ENCODE measurements at places on chromosomes 2 and 18.

- no peak for DNase-seq
Measured at GRCh38 chr18:79546781-79547272, 132.8 kb upstream of the CTDP1 start.

DNA sequence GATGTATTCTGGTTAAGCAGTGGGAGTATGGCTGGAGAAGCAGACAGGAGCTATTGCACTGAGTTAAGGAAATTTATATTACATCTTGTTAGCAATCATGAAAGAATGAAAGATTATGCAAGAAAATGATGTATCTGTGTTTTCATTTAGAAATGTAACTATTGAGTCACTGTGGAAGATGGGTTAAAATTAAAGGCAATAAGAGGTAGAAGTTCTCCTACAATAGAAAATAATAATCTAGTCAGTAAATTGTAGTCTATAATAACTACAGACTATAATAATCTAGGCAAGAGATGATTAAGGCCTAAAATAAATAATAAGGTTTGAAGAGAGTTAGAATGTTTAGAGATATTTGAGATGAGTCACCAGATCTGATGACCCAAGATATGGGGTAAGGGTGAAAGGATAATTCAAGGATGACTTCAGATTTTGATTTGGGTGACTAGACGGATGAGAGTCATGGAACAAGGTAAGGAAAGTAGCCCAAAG, 371.9 kb upstream of the KCNH7 start:
- DNase-seq, result no peak

DNA sequence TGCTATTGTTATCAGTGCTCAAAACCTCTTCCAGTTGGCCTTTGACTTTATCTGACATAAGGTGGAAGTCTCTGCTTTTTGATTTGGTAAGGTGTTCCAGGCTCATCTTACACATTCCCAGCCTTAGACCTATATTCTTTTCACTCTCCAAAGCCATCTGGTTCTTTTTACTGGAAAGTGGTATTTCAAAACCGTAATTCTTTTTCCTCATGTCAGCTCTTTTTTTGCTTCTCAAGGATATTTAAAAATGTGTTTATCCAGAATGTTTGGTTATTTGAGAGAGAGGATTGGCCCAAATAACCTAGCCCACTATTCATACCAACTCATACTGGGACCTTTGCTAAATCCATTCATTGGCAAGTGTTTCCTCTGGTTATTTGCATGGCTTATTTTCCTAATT, 411.2 kb upstream of the PIK3C3 start:
- DNase-seq, result no peak

DNA sequence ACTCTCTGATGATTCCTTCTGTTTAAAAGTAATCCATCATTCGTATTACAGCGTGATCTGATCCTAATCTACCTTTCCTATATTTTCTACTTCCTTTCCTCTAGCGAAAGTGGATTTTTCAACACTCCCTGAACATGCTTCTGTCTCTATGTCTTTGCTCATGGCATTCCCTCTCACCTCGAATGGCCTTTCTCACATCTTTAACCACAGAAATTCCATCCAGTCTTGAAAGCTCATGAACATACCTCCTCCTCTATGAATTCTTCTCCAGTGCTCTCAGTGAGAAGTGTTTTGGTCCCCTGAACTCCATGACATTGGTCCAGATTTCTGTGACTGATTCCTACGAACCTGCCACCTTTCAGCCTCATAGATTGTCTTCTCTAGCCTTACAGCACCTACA, 323.2 kb downstream of the RAD51AP2 start:
- DNase-seq, result no peak

DNA sequence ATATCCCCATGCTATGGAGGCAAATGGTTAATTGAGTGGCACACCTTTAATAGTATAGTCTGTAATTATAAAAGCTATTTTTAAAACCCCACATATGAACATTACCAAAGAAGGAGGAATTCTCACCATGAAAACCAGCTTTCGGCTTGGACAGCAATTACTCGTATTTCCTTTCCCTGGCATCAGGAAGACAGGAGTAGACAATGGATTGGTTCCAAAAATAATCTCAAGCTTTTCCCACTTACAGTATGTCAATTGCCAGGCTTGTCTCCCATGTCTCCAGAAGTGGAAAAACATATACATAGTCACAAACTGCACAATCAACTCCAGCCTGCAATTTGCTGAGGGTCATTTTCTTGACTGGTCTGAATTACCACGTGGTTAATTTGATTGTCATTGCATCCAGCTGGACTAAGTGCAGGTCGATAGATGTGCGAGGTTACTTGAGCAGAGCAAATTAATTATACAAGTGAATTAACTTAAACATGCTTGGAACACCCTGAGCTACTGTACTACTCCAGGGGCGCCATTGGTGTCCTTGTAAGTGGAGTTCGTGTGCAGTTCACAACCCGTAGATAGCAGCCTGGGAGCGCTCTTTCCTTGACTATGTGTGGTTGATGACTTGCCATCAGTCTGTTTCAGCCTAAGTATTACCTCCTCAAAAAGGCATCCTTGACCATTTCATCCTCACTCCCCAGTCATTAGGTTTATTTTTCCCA, 124.3 kb upstream of the PELI1 start:
- no peak for DNase-seq

- no peak for DNase-seq
Measured at GRCh38 chr2:230929381-230930148, 4.5 kb upstream of the GPR55 start.

GRCh38 chr2:218981881-218982585, 3.0 kb downstream of the FEV start:
- DNase-seq, result no peak

DNA sequence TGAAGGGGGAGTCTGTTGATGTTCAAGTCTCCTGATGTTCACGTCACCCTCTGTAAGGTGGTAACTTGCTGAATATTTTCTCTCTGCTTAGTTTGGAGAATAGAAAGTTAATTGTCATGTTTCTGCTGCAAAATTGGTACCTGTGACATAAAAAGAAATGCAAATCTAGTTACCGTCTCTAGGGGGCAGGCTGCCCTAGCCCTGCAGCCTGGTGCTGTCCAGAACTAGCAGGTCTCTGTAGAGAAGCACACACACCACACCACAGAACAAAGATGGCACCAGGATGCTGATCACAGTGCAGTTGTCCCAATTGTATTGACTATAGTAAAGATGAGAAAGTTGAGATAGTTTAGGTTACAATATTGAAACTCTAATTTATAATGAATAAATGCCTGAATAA, 47.0 kb downstream of the SLC9A4 start:
- DNase-seq, result peak; percentile 23

- no peak for DNase-seq
Measured at GRCh38 chr2:86806059-86806857, 15.5 kb upstream of the CD8A start.

DNA sequence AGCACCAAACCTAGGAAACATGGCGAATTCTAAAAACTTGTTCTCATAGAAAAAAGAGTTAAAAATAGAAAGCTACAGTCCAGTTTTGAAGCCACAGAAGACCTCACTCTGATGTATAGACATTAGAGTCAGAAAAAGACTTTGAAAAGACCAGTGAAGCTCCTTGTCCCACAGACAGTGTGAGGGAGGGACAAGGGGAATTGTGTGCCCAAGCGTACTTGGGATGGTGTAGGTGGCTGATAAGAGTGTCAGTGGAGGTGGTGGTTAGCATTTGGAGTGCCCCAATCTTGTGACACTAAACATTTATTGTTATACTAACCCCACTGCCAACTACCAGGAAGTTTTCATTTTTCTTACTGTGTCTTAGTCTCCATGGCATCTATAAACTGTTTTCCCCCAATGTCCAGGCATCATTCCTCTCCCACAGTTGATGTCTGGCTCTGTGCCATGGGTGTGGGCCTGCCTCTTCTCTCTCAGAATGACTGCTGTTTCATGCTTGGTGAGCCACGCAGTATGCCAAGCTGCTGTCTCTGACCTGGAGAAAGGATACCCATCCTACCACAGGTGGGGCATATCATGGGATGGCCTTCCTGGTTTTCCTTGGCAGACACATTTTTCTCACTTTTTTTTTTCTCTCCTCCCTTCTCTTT, 161.4 kb downstream of the RPIA start:
- no peak for DNase-seq

DNA sequence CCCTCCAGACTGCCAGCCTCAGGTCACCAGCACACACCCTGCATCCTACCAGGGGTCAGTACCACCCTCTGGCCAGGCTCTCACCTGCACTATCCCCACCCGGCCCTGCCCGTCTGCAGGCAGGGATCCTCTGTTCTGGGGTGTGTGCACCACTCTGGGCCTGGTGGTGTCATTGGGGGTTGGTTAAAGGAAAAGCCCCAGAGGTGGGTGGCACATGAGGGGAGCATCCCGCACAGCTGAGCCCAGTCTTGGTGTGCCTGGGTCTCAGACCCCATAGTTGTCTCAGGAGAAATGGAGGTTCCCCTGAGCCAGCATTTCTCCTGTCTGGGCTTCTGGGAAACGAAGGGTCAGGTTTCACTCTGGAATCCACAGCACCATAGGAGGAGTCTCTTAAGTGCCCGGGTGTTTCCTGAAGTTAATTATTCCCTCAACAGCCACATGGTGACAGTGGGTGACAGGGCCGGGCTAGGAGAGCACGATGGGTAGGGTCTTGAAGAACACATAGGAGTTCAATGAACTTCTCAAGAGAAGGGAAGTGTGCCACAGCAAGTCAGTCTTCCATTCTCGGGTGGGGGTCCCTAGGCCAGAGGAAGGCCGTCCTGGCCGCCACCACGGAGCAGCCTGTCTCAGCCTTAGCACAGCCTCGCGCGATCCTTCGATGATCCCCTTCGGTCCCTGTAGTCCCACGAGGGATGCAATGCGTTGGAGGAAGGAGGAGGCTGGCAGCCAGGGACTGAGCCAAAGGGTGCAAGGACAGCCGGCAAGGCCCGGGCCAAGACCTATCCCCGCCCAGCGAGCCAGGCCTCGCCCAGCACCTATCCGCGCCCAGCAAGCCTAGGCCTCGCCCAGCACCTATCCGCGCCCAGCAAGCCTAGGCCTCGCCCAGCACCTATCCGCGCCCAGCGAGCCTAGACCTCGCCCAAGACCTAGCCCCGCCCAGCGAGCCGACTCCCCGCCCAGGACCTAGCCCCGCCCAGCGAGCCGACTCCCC, 1.1 kb upstream of the FARP2 start:
- DNase-seq, result no peak

GRCh38 chr18:5061785-5062184, 135.3 kb downstream of the AKAIN1 start:
- no peak for DNase-seq

GRCh38 chr2:216539791-216540241, 41.2 kb downstream of the RPL37A start:
- DNase-seq, result no peak

GRCh38 chr2:176643646-176644045, 374.4 kb downstream of the MTX2 start:
- DNase-seq, result no peak

GRCh38 chr2:216833061-216833460, 26.8 kb downstream of the TNP1 start:
- DNase-seq, result no peak

- no peak for DNase-seq
Measured at GRCh38 chr2:48439102-48439501, 90.9 kb upstream of the STON1 start.

GRCh38 chr2:74538881-74539339, 9.2 kb downstream of the HTRA2 start:
- DNase-seq, result peak; percentile 29

DNA sequence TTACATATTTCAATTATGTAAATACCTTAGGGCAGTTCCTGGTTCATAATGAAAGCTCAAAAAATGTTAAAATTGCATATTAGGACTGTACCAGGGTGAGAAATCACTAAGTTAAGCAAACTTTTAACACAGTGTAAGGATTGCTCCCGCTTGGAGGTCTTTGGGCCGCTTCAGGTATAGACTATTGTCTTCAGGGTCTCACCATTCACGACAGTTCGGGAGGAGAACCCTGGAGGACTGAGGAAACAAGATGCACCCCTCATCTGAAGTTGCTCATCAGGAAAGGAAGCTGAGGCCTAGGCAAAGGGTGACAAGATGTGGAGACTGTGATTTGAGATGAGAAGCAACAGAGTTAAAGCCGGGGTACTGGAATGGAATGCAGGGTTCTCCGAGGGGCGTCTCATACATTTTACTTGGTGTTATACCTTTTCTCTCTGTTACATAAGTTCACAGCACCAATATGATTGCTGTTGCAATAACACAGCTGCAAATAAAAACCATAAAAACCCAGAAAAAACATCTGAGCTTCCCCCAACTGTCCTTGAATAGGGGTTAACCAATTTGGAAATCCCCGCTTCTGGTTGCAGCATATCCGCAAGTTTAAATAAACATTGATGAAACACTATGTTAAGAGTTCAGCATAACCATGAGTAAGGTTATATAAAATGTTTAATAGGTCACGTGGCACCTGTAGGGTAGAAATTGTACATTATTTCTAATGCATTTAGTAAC, 40.1 kb downstream of the FBXO48 start:
- peak; percentile 27 for DNase-seq

DNA sequence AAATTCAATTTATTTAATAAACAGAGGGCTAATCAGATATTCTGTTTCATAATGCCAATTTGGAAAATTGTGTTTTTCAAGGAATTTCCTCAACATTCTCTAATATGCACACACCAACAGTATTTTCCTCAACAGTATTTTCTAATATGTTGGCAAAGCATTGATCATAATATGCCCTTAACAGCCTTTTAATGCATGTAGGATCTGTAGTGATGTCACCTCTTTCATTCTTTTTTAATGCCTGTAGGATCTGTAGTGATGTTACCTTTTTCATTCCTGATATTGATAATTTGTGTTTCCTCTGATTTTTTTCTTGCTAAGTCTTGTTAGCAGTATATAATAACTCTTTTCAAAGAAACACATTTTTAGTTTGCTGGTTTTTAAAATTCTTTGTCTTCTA, 15.9 kb downstream of the VWA3B start:
- DNase-seq, result no peak

DNA sequence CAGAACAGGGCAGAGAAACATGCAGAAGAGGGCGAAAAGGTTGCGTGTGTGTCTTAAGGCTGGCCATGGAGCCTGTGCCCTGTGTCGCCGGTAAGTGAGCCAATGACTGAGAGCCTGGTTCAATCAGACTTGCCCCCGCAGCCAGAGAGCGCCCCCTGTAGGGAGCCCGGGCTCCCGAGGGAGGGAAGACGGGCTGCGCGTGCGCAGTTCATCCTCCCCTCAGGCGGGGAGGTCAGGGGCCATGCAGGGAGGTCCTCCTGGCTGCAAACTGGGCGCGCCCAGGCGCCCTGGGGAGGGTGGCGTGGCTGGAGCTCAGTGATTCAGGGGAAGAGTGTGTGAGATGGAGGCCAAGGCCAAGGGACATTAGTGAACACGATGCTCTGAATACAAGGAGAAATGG, 276.6 kb downstream of the PHLPP1 start:
- no peak for DNase-seq

DNA sequence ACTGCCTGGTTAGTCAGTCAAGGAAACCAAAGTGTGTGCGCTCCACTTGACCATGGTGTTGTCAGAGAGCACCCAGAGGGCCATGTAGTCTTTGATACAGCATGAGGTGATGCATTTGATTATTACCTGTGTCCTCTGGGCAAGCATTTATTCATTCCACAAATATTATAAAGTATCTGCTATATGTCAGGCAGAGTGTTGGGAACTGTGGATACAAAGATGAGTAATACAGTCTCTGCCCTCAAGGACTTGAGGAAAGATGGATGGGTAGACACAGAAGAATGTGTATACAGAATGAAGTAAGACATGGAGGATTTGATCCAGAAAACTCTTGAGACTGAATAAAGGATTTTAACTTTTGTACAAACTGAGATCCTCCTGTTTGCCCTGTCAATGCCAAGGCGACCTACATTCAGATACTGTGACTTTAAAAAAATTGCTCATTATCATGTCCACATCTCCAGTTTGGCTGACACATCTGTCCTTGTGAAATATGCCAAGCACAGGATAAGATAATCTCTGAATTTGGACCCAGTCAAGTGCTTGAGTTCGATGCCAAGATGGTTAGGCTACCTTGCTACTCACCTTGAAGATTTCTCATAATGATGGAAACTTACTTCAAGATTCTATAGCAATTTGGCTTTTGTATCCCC, 50.8 kb downstream of the ACYP2 start:
- DNase-seq, result no peak

Measured in germinal center (tissue), 1 donor.